Activated CD8-positive, alpha-beta T cell treated with anti-CD3 and anti-CD28 coated beads, Interleukin-2, amount 10 ng/mL, durations not matched to agents 7 days and 5 days (primary cell): ENCODE measurements at places on chromosomes 11 and 22.

- DNase-seq: no peak
Observed at GRCh38 chr11:86145439-86146156, 76.7 kb upstream of the PICALM start.

GRCh38 chr22:30028731-30029130 lies 51.5 kb upstream of the HORMAD2 start:
- no peak for DNase-seq

- DNase-seq: no peak
Observed at GRCh38 chr11:58744988-58745704, 13.4 kb upstream of the GLYAT start.

DNA sequence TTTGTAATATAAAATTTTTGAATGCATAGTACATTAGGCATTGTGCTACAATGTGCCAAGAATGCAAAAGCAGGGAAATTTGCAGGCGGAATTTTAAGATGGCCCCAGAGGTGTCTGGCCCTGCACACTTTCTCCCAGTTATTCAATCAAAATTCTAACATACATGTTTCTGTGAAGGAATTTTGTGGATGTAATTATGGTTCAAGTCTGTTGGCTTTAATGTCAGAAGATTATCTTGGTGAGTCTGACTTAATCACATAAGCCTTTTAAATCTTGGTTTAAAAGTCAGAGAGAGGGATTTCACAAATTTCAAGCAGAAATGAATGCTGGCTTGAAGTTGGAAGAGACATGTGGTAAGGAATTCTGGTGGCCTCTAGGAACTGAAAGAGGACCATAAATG lies 423.4 kb upstream of the CCDC179 start:
- no peak for DNase-seq

DNA sequence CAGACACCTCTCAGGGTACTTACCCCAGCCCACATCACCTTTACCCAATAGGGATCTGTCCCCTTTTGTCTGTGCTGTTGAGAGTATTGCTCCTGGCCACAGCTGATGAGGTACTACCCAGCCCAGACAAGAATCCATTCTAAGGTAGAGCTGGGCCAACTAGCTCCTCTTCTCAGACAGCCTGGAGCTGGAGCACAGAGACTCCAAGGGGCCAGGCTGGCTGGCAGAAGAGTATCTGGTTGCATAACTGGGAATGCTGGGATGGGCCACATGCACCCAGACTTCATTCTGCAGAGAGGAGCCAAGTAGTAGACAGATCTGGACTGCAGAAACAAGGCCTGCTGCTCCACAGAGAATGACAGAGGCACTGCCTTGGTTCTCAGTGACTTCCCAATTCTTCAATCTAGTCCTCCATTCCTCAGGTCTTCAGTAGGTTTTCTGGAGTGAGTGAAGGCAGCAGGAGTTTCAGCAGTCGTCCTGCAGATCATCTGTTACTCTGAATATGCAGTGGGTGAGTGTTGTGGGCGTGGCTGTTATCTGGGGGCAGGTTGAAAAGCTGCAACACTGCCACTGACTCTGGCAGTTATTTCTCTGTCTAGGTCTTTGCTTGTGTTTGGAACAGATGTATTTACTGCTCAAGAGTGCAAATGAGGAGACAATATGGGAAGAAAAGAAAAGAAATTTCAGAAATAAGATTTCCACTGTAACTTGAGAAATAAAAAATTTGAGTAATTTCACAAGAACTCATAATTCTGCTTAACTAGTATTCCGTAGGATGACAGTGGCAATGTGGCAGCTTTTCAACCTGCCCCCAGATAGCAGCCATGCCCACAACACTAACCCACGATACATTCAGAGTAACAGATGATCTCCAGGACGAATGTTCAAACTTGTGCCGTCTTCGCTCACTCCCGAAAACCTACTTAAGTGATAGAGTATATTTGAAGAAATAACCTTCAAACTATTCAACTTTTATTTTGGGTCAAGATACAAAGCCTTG lies 34.9 kb downstream of the MAPK1 start:
- DNase-seq: no peak

DNA sequence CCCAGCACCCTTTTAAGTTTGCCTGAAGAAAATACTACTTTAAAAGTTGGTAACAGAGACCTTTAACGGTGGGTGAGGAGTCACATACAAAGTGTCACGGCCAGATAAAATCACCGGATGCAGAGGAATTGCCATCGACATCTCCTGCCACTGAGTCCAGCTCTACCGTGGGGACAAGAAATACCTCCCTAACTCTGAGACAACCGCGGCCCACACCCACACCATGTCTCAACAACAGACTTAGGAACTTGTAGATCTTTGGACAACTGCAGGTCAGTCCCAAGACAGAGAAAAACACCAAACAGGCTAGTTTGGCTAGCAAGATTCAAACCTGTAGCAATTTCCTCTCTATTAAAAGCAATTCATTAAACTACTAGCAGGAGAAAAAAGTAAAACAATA lies 669 bp downstream of the ETS1 start:
- no peak for DNase-seq

- DNase-seq: no peak
Observed at GRCh38 chr11:64072403-64072802, 36.7 kb downstream of the FLRT1 start.

- DNase-seq: no peak
Observed at GRCh38 chr22:42470366-42471082, 38.3 kb upstream of the NFAM1 start.

DNA sequence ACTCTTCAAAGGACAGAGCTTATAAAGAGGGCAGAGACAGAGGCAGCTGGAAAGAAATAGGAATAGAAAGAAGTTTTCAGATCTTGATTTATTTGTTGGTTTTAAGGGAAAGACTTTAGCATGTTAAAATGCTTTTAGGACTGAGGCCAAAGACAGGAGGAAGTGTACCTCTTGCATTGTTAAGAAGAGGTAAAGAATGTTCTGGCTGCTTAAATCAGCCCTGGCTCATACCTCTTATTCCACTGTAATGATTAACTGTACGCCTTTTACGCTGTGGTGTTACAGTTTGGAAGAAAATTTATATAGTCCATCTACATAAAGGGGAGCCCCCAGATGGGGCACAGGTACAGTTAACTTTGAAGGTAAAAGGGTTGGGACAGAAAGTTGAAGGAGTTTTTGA lies 10.1 kb upstream of the MPZL2 start:
- no peak for DNase-seq

DNA sequence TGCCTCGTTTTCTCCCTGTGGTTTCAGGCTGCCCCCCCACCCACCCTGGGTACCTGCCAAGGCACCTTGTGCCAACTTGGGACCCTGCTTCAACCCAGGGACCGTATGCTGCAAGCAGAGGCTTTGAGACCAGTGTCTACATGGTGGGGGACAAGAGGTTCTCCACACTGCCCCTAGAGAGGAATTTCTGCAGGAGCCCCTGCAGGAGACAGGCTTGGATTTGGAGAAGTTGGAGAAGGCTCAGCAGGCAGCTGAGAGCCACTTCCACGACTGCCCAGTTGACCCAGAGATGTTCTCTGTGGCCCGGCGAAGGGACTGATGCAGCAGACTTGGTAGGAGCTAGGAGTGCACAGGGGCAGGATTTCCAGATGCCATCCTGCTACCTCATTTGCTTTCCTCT lies 20.1 kb upstream of the NNMT start:
- DNase-seq: no peak

DNA sequence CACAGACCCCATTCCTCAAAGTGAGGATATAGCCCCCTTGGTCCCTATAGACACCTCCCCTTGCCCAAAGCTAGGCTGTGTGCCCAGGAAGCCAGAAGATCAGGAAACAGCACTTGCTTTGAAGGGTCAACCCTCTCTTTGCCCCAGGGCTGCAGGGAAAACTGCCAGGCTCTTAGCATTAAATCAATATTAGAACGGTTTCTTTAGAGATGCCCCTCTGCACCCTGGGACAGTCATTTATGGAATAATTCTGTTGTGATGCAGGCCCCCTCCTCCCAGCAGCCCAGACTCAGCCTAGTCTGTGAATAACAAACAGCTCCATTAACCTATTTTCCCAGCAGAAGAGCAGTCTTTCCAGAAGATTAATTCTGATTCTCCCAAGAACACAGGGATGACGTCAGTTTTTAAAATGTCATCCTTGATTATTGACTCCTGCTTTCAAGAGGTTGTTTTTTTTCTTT lies 11.6 kb upstream of the CAPN5 start:
- no peak for DNase-seq

DNA sequence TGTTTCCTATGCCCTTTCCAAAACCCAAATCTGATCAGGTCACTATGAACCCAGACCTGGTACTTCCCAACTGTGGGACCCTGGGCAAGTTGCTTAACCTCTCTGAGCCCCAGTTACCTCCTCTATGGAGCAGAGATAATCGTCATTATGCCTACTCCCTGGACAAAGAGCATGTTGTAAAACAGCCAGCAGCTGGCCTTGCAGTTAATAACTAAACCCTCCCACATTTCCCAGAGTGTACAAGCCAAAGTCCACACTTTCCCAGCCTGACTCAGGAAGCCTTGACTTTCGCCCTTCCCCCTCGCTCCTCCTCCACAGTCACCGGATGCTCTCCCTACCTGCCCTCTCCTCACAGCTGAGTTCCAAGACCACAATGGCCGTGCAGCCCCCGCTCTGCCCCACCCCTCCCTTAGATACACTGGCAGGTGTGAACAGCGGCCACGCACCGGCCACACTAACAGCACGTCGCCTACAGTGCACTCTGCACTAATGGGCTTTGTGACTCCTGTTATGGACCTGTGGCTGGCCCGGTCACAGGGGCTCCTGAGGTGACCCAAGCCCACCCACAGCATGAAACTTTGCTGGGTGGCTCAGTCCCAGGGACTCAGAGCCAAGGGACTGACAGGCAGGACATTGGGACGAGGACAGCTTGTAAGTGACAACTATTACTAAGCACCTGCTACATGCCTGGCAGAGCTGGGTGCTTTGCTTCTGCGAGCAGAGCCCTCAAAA lies 15.6 kb upstream of the MFNG start:
- no peak for DNase-seq

DNA sequence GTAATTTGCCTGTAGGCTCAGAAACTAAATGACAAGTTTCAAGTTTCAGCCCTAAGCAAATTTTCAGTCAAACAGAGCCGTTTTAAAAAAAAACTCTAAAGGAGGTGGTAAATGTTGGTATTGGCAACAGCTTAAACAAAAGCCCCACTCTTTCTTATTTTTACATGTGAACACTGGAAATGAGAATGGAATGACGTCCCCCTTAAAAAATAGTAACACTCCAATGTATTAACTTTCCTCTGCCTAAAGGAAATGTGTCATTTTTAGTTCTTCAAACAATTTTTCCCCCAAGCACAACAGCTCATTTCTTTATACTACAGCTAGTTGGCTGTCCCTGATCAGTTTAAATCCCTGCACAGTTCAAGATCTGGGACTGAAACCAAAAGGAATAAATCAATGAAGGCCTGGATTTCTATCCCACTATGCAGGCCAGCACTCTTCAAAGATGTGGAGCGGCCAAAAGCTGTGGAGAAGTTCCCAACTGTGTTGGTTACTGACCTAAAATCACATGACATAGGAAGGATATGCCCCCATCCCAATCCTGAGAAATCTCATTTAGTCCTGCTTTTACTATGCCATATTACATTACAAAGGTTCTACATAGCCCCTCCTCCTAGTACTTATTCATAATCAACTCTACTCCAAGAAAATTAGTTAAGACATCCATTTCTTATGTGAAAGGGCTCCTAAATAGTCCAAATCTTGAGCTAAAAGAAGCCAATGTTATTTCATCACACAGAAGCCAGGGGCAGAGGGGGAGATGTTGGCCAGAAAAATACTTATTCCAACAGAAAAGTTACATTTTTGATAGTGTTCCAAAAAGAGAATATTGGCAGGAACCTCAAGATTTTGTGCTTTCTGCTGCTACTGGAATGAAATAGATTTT lies 95.9 kb downstream of the CADM1 start:
- no peak for DNase-seq

- DNase-seq: peak; percentile 50
Observed at GRCh38 chr11:72224564-72225410, at the start of gene INPPL1. Gene INPPL1, plus strand, starts transcription at chr11:72224767. Its CDS starts 218 bp downstream, at chr11:72224985.

DNA sequence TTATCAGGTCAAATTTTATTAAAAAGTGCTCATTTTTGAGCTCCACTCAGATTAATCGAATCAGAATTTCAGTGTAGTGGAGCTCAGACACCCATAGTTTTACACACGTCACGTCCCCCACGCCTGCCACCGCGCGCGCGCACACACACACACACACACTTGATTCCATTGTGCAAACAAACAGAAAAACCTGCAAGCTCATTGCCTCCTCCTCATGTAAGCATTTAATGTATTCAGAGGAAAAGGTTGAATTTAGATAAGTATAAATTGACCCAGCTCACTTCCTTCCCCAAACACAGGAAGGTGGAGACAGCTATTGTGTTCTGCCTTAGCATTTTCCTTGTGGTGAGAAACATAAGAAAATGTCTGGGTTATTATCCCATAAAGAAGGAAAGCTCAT lies 336.7 kb downstream of the LUZP2 start:
- no peak for DNase-seq

DNA sequence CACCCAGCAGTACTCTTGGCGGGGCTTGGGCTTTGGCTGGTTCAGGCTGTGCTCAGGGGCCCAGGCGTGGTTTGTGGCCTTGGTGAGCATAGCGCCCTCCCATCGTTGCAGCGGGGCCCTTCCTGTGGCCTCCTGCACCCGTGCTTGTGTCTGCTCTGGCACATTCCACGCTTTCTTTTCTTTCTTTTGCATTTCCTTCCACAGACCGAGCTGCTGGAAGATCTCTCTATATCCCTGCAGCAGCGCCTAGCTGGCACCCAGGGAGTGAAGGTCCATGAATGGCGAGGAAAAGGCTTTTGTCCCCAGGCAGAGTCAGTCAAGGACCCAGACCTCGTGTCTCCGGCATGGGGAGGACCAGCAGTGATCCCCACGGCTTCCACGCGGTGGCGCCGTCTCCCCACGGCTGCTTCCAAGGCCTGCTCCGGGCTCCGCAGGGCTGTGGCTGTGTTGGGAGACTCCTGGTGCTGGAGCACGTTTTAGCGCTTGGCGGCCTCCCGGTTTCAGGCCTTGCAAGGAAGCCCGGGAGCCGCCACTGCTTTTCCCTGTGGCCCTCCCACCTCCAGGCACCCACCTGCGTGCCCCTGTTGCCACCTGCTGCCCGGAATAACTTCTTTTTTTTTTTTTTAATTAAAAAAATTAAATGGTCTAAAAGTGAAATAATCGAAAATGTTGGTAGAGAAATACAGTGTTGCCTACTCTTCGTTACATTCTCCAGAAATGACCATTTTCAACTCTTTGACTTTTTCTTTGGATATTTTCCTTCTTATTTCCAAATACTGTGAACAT lies 28.5 kb downstream of the GLB1L2 start:
- peak; percentile 84 for DNase-seq

GRCh38 chr22:36763576-36763975 lies 12.3 kb downstream of the IFT27 start:
- DNase-seq: no peak

- DNase-seq: no peak
Observed at GRCh38 chr11:75576499-75576918, 14.5 kb downstream of the SERPINH1 start.

DNA sequence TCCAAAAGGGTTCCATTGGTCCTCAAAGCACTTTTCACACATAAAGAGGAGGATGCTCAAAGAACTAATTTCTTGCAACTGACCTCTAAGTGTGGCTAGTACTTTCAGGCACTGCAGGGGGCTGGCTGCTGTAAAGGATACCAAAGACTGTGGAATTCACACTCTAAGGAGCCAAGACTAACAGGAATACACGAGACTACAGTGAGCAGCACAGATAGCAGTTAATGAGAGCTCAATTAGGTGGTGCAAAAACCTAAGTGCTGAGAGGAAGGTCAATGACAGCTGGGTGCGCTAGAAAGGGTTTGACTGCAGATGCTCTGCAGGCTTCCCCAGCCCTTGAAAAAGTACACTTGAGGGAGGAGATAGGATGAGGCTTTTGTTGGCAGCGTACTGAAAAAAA lies 124.3 kb upstream of the NTM start:
- DNase-seq: no peak
